Left colon (tissue), 2 donors: ENCODE measurements at places on chromosomes 4 and X. TPM values are rescaled to one million over a fixed set of nuclear protein-coding genes. Genes with fewer than 3 reads are reported as not detected.

Gene CT45A2
- not detected for total RNA-seq

Gene DCLK2
- 3.1 TPM for total RNA-seq

Gene GYPE
- 0.25 TPM for total RNA-seq

Gene TMEM156
- total RNA-seq: 0.70 TPM

Gene UCHL1
- total RNA-seq: 12.2 TPM

Gene BEX1
- total RNA-seq: 1.2 TPM

Gene ASMT
- not detected for total RNA-seq

Gene UGT2B10
- total RNA-seq: 0.58 TPM

Gene NR3C2
- total RNA-seq: 113 TPM

Gene RHOXF1
- total RNA-seq: 0.47 TPM

Gene MBNL3
- total RNA-seq: 40.2 TPM

GRCh38 chr4:11631416-11631815 is 202.7 kb upstream of the HS3ST1 start:
- DNase-seq: no peak

DNA sequence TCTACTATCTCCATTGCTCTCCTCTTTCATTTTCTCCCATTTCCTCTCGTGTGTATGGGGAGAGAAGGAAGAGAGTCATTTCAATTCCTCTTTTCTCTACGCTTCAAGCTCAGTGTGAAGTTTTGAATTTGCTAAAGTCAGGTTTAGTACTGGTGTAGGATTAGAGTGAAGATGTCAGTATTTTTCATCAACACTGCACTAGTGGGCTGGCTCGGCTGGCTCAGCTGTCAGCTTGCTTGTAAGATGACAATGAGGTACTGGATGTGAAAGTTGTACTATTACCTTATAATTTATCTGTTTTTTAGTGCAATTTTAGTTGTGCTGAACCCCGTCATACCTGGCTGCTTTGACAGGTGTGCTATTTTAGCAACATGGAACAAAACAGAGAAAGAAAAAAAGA is 2.1 kb upstream of the SH2D1A start:
- no peak for DNase-seq

DNA sequence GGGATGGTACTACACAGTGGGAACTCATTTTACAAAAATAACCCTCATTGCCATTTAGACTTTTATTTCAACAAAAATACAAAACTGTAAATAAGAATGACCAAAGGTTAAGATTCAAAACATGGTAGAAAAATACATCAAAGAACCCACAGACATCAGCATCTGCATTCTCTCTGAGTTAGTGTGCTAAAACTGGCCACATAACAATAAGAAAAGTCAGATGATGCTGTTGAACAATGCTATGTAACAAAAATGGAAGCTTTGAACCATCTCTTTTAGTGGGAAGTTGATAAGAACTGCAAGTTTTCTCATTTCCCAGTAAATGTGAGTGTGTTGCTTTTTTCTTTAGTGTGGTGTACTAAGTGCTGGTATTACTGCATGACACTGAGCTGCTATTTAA is 888.4 kb upstream of the EPHA5 start:
- no peak for DNase-seq

DNA sequence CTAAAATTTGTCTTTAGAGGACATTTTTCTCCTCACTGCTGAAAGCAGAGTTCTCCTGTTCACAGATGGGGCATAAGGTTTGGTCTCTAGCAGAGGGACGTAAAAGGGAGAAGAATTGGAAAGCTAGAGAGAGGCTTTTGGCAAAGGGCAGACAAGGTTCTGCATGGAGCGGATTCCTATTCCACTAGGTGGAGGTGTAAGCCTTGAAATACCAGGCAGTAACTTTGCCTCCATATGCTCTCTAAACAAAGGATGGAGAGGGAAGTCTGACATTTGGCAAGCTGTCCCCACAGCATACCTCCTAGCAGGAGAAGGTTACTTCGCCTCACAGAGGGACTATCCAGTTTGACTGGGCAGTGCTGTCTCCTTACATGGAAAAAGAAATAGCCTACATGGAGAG is 174.7 kb downstream of the DACH2 start:
- no peak for DNase-seq

- no peak for DNase-seq
These were observed 48.2 kb downstream of the CLDN34 start for GRCh38 chrX:10015355-10015722.

DNA sequence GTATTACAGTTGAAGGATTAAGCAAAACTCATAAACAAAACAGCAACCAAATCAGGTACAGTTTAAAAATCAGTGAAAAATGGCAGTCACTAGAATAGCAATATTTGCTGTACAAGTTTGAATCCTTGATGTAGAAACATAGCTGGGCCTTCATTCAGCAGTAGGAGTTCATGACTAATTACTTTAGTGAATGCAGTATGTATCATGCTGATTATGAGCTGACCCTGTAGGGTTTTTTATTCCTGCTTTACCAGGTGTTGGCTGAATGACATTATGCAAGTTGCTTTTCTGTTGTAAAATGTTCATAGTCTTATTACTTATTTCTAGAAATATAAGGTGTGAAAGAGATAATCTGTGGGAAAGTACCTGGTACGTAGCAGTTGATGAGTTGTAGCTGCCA is 179.6 kb downstream of the CCSER1 start:
- no peak for DNase-seq

DNA sequence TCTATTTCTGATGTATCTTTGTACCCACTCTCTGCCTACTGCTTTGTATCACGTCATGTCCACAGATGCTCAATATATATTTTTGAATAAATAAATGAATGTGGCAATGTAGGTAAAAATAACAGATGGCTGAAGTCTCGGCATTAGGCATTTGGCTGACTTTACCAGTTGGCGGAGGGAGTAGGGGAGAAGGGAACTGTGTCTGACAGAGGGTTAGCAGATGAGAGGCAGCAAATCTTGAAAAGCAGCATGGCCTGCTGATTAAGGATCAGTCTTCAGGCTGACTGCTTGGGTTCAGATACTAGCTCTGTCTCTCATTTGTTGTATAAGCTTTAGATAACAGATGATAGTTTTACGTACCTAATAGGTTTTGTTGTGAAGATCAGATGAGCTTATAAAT is 31.9 kb upstream of the RASGEF1B start:
- DNase-seq: no peak

GRCh38 chr4:101197350-101197749 is 150.0 kb downstream of the PPP3CA start:
- no peak for DNase-seq

- DNase-seq: no peak
These were observed 21.0 kb downstream of the S100G start for GRCh38 chrX:16671005-16671404.

GRCh38 chr4:113756005-113756410 is 5.5 kb downstream of the CAMK2D start:
- no peak for DNase-seq

DNA sequence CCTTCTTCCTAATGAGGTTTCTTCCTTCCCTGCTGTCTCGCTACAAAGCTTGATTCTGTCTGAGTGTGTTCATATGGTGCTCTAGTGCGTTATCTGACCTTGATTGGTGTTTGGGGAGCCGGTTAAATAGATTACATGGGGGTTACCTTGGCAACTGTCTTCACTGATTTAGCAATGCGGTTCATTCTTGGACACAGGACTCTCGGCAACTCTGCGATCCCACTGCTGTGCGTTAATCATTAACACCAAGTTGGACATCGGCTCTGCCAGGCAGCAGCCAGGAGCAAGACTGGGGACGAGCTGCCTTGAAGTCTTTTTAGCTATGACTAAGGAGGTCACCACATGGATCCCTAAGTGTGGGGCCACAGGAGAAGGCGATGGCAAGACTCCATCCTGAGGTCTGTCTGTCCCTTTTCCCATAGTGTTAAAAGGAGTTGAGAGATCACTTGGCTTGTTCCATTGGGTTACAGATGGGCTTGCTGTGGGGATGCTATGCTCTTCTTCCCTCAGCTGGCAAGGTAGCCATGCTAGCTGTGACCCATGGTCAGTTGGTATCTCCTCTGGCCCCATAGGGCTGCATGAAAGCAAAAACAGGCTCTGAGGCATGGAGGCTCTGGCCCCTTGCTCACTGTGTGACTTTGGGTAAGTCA is 93.4 kb upstream of the MAMLD1 start:
- DNase-seq: no peak

DNA sequence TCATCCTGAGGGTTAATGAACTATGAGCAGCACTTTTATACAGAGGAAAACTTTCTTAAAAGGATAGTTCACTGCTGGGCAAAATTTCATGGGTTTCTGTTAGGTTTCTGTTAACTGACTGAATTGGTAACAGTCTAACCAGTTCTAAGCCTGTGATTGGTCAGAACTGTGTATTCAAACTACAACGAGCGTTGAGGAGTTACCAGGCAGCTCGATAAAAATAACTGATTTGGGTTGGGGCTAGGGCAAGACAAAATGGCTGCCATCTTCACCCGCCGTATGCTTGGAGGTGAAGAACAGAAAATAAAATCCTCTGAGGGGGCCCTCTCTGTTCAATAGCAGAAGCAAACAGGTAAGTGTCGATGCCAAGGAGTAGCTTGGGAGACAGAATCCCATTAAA is 22.0 kb downstream of the FAM133A start:
- no peak for DNase-seq

DNA sequence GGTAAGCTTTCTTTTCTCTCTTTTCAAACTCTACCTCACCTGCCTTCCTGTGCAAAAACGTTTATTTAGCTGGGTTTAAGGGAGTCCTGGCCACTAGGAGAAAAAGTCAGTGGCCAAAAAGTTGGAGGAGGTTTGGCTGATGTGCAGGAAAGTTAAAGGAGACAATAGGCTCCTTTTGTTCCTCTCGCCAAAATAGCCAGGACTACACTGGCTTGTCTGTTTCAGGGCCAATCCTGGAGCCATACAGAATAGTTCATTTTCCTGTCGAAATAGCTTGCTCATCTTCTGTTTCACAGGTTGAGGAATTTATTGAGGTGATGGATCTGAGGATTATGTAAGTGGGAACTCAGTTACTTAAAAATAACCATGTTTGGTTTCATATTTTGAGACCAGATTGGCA is 423 bp downstream of the HEPH start:
- DNase-seq: no peak

DNA sequence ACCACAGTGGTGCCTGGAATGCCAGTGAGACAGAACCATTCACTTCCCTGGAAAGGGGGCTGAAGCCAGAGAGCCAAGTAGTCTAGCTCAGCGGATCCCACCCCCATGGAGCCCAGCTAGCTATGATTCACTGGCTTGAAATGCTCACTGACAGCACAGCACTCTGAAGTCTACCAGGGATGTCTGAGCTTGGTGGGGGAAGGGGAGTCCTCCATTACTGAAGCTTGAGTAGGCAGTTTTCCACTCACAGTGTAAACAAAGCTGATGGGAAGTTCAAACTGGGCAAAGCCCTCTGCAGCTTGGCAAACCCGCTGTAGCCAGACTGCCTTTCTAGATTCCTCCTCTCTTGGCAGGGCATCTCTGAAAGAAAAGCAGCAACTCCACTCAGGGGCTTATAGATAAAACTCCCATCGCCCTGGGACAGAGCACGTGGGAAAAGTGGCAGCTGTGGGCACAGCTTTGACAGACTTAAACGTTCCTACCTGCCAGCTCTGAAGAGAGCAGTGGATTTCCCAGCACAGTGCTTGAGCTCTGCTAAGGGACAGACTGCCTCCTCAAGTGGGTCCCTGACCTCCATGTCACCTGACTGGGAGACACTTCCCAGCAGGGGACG is 32.0 kb downstream of the NAP1L2 start:
- no peak for DNase-seq

- no peak for DNase-seq
These were observed 645 bp downstream of the APLN start for GRCh38 chrX:129653971-129654651.

DNA sequence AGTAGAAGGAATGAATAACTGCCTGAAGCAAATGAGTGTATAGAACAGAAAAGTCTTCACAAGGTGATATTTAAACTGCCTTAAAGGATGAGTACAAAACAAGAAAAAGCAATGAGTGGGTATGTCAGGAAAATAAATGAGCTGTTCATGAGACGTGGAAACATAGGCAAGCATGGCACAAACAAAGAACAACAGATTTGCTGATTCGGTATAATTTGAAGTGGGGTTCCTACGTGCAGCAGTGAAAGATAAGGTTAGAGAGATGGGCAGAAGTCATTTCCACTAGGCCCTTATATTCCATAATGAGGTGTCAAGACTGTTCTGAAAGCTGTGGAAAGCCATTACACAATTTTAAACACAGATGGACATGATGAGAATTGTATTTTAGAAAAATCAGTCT is 506.6 kb downstream of the KLHL13 start:
- no peak for DNase-seq

- no peak for DNase-seq
These were observed 39.0 kb downstream of the EIF2S3 start for GRCh38 chrX:24093746-24094145.

DNA sequence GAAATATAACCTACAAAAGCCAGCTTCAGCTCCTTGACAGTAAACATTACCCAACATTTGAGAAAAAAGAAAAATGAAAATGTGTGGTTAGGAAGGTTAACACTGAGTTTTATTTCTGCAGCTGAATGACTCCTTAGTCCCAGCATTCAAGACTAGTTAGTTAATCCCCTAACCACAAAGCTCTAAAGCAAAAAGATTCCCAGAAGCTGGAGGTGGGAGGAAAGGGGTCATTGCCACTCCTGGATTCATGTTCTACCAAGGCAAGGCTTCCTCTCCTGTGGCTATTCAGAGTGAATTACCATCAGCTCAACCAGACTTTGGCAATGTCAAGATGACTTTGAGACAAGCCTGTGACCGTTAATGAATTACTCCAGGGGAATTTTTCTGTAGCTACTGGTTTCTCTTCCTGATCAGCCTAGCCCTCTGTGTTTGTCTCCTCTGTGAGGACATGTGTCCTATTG is 63.6 kb downstream of the HADH start:
- DNase-seq: no peak

DNA sequence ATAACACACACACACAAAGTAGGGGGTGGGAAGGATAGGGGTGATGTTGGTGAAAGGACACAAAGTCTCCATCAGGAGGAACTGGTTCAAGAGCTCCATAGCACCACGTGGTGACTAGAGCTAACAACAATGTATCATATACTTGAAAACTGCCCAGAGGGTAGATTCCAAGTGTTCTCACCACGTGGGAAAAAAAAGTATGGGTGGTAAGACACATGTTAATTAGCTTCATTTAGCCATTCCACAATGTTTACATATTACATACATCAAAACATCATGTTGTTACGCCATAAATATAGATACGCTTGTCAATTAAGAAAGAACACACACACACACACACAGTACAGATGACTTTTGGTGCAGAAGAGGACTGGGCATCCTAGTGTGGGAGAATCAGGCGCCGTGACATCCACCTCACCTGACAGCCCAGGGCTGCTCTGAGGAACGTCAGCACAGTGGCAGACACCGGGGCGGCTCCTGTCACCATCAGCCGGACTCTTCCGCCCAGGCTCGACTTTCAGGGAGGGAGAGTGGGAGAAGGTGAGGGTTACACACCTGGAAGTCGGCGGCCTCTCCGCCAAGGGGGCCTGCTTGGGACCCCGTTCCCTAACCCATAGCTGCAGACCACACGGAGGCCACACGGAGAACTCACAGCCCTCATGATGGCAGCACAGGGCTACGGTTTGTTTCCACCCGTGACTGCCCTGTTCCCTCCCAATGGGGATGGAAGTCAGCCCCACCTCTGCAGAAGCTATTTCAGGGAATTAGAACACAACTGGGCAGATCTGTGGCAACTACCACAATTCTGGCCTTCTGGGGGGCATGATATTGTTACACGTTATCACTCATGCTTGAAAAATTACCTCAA is 31.8 kb upstream of the CENPU start:
- DNase-seq: no peak

- DNase-seq: no peak
These were observed 100.2 kb upstream of the C1QTNF7 start for GRCh38 chr4:15327311-15328298.
